ENCODE measurements at places on chromosomes 6 and 20. TPM values are rescaled to one million over a fixed set of nuclear protein-coding genes. Genes with fewer than 3 reads are reported as not detected.

NTSR1 gene
- polyA plus RNA-seq: not detected

MCCD1 gene
- not detected for polyA plus RNA-seq

MEI4 gene
- polyA plus RNA-seq: under 0.01 TPM

NNAT gene
- polyA plus RNA-seq: 0.29 TPM

MUC21 gene
- polyA plus RNA-seq: 0.09 TPM

IL22RA2 gene
- polyA plus RNA-seq: not detected

HNF4A gene
- polyA plus RNA-seq: not detected

HRH3 gene
- polyA plus RNA-seq: not detected

UST gene
- 2.6 TPM for polyA plus RNA-seq

PKIB gene
- not detected for polyA plus RNA-seq

CCN6 gene
- not detected for polyA plus RNA-seq

FRK gene
- polyA plus RNA-seq: 2.2 TPM

RAET1L gene
- 0.03 TPM for polyA plus RNA-seq

OR12D3 gene
- not detected for polyA plus RNA-seq

OR2J3 gene
- polyA plus RNA-seq: not detected

BTN2A1 gene
- 15.9 TPM for polyA plus RNA-seq

EYA2 gene
- 0.29 TPM for polyA plus RNA-seq

SLC22A7 gene
- polyA plus RNA-seq: not detected

ZNF165 gene
- 0.51 TPM for polyA plus RNA-seq

CLVS2 gene
- under 0.01 TPM for polyA plus RNA-seq

OPRL1 gene
- 0.19 TPM for polyA plus RNA-seq

APMAP gene
- 15.3 TPM for polyA plus RNA-seq

FAM110A gene
- polyA plus RNA-seq: 2.3 TPM

FAM209B gene
- 0.62 TPM for polyA plus RNA-seq

HLA-DMA gene
- 47.6 TPM for polyA plus RNA-seq

TMEM170B gene
- 1.3 TPM for polyA plus RNA-seq

THEMIS gene
- polyA plus RNA-seq: not detected

ELOVL4 gene
- 0.07 TPM for polyA plus RNA-seq

CNKSR3 gene
- 6.0 TPM for polyA plus RNA-seq

KIF13A gene
- polyA plus RNA-seq: 17.2 TPM

BACH2 gene
- 0.29 TPM for polyA plus RNA-seq

IL17F gene
- polyA plus RNA-seq: not detected

ANKRD6 gene
- 7.5 TPM for polyA plus RNA-seq

FERMT1 gene
- 0.03 TPM for polyA plus RNA-seq

OR2W1 gene
- not detected for polyA plus RNA-seq

MSH5 gene
- polyA plus RNA-seq: 0.97 TPM

BPIFB2 gene
- polyA plus RNA-seq: not detected

C6orf15 gene
- not detected for polyA plus RNA-seq

DSP gene
- 79.1 TPM for polyA plus RNA-seq

SPATS1 gene
- polyA plus RNA-seq: not detected

TRIM40 gene
- not detected for polyA plus RNA-seq

TNFAIP3 gene
- 4.5 TPM for polyA plus RNA-seq

SPO11 gene
- not detected for polyA plus RNA-seq

RIPOR3 gene
- polyA plus RNA-seq: 50.2 TPM

HLA-DQA1 gene
- 5.9 TPM for polyA plus RNA-seq

SLC17A2 gene
- not detected for polyA plus RNA-seq

IL17A gene
- not detected for polyA plus RNA-seq

SLPI gene
- 2.9 TPM for polyA plus RNA-seq

OR2B6 gene
- polyA plus RNA-seq: not detected

ACAT2 gene
- 3.9 TPM for polyA plus RNA-seq
